Stimulated activated CD4-positive, alpha-beta T cell treated with anti-CD3 and anti-CD28 coated beads, Interleukin-4, amount 100 ng/mL, for 1 hour (primary cell): ENCODE measurements at places on chromosomes 13 and 19.

DNA sequence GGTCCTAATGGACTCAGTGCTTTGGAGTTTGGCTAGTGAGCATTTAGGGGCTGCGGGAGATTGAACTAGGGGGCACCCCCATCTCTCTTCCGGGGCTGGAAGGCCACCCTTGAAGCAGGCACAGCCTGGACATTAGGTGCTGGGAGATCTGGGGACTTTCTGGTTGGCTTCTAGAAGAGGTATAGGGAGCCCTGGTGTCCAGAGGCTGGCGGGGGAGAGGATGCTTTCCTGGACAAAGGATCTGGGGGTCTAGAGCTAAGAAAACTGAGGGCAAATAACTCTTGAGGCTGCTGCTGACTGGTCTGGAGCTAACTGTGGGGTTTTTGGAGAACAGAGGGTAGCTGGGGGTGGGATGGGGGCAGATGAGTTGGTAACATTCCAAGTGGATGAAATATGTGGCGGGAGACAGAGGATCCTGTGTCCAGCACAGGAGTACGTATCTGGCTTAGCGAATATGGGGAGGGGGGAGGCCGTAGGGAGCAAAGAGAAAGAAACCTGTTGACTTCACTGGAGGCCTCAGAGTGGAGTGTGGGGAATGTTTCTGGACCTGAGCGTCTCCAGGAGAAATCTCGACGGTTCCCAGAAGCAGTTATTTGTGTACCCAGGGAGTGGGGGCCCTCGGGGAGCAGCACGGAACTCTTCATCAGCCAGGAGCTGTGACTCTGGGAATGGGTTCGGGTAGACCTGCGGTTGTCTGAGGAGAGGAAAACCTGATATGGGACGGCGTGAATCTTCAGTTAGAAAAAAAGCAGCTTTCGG is 1.4 kb downstream of the HNRNPUL1 start:
- no peak for DNase-seq

- DNase-seq = no peak
Observed at GRCh38 chr13:43782686-43783085, 4.1 kb downstream of the ENOX1 start.

DNA sequence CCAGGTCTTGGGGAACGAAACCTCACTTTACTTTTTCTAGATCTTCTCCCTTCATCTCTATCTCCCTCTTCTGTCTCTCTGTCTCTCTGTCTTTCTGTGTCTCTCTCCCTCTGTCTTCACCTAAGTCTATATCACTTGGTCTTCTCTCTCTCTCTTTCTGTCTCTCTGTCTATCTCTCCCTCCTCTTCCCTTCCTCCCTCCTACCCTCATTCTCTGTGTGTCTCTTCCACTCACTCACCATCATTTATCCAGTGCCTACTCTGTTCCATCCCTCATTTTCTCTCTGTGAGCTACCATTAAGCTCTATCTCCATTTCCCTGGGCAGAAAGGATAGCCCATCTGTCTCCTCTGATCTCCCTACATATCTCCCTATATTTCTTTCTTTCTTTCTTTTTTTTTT is 32.2 kb upstream of the FBL start:
- no peak for DNase-seq

- DNase-seq = peak; percentile 67
Observed at GRCh38 chr19:4803736-4804695, 12.5 kb downstream of the FEM1A start.

- DNase-seq = no peak
Observed at GRCh38 chr13:45269204-45269603, 68.4 kb upstream of the KCTD4 start.

GRCh38 chr13:44955406-44955805 is 33.9 kb downstream of the NUFIP1 start:
- DNase-seq = no peak
